Activated naive CD4-positive, alpha-beta T cell treated with anti-CD3 and anti-CD28 coated beads, Interleukin-2, amount 50 U/mL, for 72 hours (primary cell): ENCODE measurements at places on chromosomes 1 and 21. TPM values are rescaled to one million over a fixed set of nuclear protein-coding genes. Genes with fewer than 3 reads are reported as not detected.

KRTAP22-1 gene
- not detected for total RNA-seq

CELA2A gene
- not detected for total RNA-seq

IGSF8 gene
- 29.9 TPM for total RNA-seq

C1orf87 gene
- not detected for total RNA-seq

ESRRG gene
- total RNA-seq, result not detected

CD48 gene
- total RNA-seq, result 231 TPM

LIX1L gene
- 50.1 TPM for total RNA-seq

BLACAT1 gene
- total RNA-seq, result 0.62 TPM

- no peak for DNase-seq
Measured at GRCh38 chr1:42480921-42481320, 17.8 kb downstream of the CCDC30 start.

DNA sequence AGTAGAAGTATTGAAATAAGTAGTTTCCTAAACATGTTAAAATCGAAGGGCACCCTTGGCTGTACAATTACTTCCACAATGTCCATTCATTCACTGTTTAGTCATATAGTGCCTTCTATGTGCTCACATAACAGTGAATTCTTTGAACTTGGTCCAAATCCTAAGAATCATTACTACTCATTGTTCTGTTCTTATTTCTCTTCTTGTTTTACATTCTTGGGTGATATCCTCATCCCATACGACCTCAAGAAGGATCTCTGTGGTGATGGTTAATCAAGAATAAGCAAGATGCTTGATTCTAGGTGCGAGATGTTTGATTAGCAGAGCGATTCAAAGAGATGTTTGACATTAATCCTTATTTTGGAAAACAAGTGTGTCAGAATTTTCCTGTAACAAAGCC, 667.4 kb upstream of the ZP4 start:
- DNase-seq, result no peak

DNA sequence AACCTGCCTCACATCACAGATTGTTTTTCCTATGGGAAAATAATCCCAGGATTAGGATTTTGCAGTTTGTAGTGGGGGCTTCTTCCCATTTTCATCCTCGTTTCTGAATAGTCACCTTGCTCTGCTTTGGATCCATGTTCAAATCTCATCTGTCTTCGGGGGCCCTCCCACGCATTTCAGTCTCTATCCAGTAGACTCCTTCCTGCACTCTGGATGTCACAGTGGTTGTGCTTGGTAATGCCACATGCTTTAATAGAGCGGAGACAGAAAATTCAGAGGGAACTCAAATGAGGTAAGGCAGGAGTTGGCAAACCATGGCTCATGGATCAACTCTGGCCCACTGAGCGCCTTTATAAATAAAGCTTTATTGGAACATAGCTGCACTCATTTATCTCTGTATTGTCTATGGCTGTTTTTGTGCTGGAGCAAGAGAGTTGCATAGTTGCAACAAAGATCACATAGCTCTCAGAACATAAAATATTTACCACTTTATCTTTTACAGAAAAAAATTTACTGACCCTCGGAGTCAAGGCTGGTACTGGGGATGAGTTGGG, 101.0 kb downstream of the SPATA46 start:
- DNase-seq, result no peak

DNA sequence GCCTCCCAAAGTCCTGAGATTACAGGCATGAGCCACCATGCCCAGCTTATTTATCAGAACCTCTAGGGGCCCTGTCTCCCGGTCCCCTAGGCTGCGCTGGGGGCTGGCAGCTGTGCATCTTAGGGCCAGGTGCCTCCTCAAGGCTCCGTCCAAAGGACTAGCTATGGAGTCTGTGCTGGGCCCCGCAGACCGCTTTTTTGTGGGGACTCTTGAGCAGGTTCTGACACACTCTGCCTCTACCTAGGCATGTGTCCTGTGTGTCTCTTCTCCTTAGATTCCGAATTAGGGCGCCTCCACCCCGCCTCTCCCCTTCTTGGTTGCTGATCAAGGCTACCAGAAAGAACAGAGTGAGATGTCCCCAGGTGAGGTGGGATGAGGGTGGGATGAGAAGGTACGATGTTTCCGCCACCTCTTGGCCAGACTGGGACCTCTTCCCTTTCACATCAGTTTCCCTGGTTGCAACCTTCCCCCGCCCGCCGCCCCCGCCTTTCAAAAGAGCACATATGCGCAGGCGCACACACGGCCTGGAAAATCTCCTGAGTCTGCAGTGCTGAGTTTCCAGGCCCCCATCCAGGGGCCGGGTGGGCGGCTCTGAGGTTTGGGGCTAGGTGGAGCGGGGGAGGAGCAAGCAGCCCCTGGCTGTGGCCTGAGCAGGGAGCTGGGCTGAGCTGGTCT, 5.0 kb upstream of the PTPN7 start:
- DNase-seq, result no peak

GRCh38 chr1:170296642-170297041, 150.9 kb downstream of the NTMT2 start:
- DNase-seq, result no peak

- no peak for DNase-seq
Measured at GRCh38 chr1:213244664-213245091, 193.6 kb downstream of the RPS6KC1 start.

GRCh38 chr21:9767592-9768375, 753.6 kb upstream of the TPTE start:
- no peak for DNase-seq

GRCh38 chr1:179589509-179589908, 2.1 kb upstream of the TDRD5 start:
- DNase-seq, result no peak

DNA sequence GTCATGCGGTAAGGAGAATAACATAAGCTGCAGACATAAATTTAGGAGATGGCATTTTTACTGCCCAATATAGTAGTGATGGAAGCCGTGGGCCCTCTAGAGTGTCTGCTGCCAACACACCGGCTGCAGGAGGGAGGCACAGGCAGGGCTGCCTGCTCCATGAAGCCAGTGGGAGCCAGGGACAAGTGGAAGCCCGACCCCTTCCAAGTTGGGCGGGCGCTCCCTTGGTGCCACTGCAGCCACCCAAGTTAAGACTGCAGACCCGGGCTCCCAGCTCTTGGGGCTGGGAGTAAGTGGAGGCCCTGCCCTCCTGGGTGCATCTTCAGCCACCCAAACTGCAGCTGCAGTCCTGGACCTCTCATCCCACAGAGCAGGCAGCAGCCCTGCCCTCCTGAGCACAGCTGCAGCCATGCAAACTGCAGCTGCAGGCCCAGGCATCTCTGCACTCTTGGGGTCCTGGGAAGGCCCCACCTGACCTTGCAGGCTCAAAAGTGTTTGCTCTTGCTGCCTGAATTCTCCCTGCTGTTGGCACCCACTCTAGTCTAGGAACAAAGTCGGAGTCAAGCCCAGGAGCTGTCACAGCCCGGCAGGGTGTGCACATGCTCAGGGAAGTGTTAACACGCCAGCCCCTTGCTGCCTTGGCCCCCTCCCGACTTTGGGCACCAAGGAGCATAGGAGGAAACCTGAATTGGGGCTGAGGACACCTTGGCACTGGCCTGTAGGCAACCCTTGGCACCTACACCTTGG, 437.2 kb upstream of the PRMT6 start:
- no peak for DNase-seq

- DNase-seq, result no peak
Measured at GRCh38 chr21:41222247-41223068, 54.5 kb downstream of the BACE2 start.

GRCh38 chr1:204491655-204492054, 3.0 kb downstream of the PIK3C2B start:
- DNase-seq, result no peak

GRCh38 chr1:95257758-95258157, 23.7 kb downstream of the RWDD3 start:
- no peak for DNase-seq

GRCh38 chr1:15523104-15524020, 653 bp downstream of the CASP9 start:
- DNase-seq, result no peak

- DNase-seq, result no peak
Measured at GRCh38 chr1:93728480-93729131, 47.0 kb upstream of the BCAR3 start.

GRCh38 chr1:116302281-116302680, 70.8 kb upstream of the ATP1A1 start:
- no peak for DNase-seq

DNA sequence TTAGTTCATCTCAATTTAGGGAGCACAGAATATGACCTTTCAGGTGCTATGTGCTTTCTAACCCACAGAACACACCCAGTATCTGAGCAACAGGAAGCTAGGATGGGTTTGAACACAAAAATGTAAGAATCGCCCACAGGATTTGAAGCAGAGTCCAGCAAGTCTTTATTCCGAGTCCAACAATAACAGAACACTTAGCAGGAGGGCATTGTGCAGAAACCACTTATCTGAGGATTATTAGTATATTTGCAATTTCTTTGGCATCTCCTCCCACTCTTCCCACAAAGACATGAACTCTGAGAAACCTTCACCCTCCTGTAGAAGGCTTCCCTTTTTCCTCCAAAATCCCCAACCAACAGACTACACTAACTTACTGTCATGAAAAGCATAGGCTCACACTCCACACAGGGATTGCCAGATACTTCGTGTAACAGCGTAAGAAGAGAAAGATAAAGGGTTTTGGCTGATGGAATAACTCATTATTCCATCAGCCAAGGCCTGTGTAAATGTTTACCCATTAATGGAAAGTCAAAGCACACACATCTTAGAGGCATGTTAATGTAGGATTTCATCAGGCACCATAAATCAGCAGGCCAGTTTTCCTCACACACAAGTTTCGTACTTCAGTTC, 16.1 kb downstream of the SIPA1L2 start:
- DNase-seq, result no peak

GRCh38 chr1:192903142-192903541, 94.3 kb downstream of the RGS2 start:
- no peak for DNase-seq

- DNase-seq, result no peak
Measured at GRCh38 chr1:221712198-221712684, 29.6 kb downstream of the DUSP10 start.

DNA sequence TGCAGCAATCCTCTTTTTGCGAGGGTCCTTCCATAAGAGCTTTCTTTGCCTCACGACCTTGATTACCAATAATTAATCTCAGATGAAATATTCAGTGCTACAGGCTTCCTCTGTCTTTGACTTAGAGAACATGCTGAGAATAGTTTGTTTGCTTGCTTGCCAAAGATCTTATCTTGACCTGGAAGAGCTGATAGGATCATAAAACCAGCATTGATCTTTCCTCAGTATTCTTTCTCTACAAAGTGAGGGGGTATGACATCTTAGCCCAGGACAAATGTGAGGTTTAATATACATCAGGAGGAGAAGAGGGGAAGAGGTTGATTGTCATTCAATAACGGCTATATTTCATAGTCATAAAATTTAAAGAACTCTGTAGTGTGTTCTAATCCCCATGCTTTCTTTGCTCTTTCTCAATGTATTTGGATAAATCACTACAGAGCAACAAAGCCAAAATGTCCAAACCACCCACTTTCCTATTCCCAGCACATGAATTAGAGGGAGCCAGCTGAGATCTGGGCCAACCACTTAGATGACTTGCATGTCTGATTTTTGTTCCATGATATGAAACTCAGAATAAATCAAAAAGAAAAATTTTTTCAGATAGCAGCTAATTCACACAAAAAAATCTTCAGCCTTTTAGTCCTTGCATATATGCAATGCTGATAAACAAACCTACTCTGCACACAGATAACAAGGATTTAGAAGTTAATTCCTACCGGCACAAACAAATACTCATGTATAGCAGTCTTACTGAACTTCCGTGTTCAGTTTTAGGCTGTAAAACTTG, 50.5 kb upstream of the IPO9 start:
- DNase-seq, result no peak

GRCh38 chr1:183093786-183094298, 70.6 kb downstream of the LAMC1 start:
- no peak for DNase-seq
